ENCODE measurements at places on chromosomes 5 and 9.

DNA sequence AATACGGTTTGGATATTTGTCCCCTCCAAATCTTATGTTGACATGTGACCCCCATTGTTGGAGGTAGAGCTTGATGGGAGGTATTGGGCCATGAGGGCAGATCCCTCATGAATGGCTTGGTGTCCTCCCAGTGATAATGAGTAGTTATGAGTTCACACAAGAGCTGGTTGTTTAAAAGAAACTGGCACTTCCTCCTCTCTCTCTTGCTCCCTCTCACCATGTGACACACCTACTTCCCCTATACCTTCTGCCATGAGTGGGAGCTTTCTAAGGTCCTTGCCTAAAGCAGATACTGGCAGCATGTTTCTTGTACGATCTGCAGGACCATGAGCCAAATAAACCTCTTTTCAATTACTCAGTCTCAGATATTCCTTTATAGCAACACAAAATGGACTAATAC lies 132.0 kb downstream of the PIK3R1 start:
- no peak for DNase-seq

- DNase-seq, result no peak
Observed at GRCh38 chr5:44002381-44002901, 386.8 kb downstream of the FGF10 start.

DNA sequence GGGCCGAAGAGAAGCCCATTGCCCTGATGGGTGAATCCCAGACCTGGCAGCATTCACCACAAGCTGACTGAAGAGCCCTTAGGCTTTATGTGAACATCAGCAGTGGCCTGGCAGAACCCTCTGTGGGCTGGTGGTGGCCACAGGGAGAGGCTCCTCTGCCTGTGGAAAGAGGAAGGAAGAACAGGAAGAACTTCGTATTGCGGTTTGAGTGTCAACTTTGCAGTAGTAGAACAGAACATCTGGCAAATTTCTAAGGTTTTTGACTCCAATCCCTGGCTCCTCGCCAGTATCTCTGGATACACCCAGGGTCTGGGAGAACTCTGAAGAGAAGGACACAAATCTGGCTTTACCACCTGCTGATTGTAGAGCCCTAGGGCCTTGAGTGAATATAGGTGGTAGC lies 356.4 kb upstream of the GRAMD2B start:
- no peak for DNase-seq

GRCh38 chr5:61967681-61968080 lies 338.3 kb upstream of the KIF2A start:
- no peak for DNase-seq

GRCh38 chr9:38689678-38690077 lies 30.3 kb downstream of the FAM240B start:
- no peak for DNase-seq

- peak; percentile 1 for DNase-seq
Observed at GRCh38 chr9:125889112-125889475, 141.9 kb downstream of the PBX3 start.

- DNase-seq, result no peak
Observed at GRCh38 chr5:33944543-33945132, 8.5 kb downstream of the RXFP3 start.

DNA sequence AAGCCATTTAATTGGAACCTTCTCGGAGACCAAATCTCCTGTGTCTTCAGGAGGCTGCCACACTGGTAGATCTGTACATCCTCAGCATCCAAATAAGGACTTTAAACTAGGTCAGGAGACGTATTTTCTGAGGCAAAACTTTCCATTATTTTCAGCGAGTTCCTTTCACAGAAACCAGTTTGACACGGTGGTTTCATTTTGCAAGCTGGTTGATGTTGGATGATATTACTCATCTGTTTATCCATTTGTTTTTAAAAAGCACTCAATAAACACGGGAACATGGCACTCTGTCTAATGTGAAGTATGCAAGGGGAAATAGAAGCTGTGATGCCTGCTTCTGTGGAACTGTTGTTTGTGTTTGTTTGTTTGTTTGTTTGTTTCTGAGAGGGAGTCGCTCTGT lies 199.6 kb downstream of the ERCC6L2 start:
- DNase-seq, result no peak

DNA sequence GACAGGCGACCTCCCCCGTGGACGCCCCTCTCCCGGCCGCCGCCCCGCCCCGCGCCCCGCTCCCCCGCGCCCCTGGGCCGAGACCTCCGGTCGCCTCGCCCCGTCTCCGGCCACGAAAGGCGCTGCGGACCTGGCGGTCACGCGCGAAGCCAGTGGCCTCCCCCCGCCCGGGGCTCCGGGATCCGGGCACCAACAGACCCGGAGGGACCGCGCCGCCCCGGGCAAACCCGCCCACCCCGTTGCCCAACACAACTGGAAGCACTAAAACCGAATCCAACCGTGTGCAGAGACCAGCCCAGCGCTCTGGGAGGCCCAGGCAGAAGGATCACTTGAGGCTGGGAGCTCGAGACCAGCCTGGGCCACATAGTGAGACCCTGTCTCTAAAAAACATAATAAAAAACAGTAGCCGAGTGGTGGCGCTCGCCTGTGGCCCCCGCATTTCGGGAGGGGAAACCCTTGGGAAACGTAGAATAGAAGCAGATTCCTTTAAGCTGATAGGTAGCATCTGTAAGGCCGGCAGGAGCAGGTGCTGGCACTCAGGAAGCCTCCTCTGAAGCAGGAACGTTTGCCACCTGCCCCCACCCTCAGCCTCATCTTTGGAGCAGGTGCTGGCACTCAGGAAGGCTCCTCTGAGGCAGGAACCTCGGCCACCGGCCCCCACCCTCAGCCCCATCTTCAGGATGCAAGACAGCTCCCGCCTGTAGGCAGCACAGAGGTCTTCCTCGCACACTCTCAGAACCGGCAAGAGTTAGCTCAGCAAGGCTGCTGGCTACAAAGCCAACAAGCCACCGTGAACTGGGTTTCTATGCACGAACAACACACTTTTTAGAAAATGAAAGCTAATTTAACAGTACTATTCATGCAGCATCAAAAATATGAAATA lies 4.6 kb upstream of the SLC9A3 start:
- DNase-seq, result no peak

- no peak for DNase-seq
Observed at GRCh38 chr9:96781552-96781951, 3.7 kb upstream of the ZNF510 start.

DNA sequence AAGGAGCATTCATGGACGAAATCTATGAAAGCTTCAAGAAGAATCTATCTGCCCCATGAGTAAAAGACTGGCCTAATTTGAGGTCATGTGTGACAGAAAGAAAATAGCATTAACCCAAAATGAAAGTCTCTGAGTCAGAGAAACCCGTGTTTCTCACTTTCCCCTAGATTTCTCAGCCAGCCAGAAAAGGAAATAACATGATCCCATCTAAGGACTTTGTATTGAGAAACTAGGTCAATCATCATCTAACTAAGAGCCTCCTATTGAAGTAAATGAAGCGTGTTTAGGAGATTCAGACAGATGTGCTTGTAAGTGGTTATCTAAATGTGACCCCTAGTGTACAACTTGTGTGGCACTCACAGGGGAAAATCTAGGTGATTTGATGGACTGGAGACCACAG lies 77.3 kb upstream of the ZNF366 start:
- no peak for DNase-seq

GRCh38 chr9:69445251-69445650 lies 120.2 kb downstream of the ENTREP1 start:
- DNase-seq, result no peak

DNA sequence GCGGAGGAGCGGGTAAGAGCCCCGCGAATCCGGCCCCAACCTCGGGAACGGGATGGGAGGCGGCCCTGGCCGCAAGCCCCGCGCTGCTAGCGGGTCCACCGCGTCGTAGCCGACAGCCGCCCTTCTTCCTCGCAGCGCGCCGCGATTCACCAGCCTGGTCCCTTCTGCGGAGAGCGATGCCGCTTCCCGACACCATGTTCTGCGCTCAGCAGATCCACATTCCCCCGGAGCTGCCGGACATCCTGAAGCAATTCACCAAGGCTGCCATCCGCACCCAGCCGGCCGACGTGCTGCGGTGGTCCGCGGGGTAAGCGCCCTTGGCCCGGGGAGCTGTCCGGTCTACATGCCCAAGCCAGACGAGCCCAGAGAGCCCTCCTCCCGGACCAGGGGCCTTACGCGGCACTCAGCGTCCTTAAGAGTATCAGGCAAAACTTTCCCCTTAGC lies 335 bp downstream of the ROPN1L start:
- no peak for DNase-seq

DNA sequence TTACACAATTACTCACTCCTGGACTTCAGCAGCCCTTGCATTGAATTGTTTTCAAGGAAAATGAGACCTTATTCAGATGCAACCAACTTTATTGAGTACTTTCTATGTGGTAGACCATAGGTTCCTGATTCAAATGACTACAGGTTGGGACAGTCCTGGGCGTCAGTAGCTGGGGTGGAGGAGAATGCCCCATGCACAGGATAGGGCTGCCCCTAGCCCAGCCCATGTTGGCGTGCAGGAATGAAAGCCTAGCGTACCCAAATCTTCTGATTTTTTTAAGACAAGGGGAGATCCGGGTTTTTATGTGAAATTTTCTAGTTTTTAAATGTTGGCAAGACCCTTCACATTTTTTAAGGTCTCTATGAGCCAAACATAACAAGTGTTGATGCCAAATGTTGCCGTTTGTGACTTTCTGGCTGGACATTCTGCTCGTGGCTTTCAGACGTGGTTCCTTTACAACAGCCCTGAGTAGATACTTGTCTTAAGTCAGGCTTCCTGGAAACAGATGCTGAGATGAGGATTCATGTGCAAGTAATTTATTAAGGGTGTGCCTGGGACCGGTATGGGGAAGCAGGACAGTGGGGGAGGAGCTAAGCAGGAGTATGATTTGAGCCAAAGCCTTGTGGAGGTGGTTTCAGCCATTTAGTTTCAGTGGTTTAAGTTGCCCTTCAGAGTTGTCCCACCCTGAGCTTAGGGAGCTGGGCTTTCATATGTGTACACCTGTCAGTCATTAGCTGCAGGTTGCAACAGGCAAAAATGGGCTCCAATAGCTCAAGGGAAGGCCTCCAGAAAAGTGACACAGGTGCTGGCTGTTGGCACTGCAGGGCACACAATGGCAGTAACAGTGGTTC lies 154.1 kb downstream of the NTRK2 start:
- no peak for DNase-seq

GRCh38 chr5:146426853-146427618 lies 20.1 kb upstream of the TCERG1 start:
- DNase-seq, result no peak

- no peak for DNase-seq
Observed at GRCh38 chr5:34930462-34930844, 1.1 kb downstream of the DNAJC21 start.

DNA sequence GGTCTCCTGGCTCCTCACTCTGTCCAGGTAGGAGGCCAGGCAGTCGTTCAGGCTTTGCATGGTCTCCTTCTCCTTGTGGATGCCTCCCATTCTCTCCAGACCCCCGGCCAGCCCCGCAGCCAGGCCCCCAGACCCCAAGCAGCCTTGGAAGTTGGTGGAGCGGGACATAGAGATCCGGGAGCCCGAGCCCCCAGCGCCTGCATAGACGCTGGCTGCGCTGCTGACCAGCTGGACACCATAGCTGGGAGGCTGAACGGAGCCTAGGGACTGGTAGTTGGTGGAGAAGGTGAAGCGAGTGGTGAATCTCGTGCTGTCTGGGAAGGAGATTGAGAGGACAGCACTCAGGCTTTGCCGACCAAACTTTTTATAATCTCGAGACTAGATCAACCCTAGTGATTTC lies 35.9 kb downstream of the FOXI1 start:
- no peak for DNase-seq

Data from stimulated activated CD4-positive, alpha-beta T cell treated with anti-CD3 and anti-CD28 coated beads, Interleukin-2, amount 100 ng/mL, for 48 hours (primary cell).